Activated effector memory CD4-positive, alpha-beta T cell treated with Interleukin-2 at 50 U/mL for 16 hours (primary cell): ENCODE measurements at places on chromosomes 1 and 21.

DNA sequence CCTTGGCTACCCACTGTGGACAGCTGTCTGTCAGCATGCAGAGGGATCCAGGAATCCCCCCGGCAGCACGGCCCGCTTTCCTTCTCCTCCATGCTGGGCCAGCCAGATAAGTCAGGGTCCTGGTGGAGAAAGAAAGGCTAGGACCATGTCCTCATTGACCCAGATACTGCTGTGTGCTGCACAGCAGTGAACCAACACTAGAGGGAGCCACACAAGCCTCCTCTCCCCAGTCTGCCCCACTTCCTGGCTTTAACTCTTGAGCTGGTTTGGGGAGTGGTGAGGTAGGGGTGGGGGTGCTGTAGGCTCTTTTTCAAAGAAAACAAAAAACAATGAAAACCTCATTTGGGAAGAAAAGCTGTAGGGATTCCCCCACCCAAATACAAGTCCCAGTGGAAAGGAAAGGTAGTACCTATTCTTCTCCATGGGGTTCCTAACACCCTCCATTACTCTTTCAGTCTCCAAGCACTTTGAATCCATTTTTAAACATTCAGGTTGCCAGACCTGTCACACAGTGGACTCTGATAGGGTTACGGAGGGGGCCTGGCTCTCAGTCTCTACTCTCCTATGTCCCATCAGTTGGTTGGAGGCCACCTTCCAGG is 84.9 kb upstream of the CD1D start:
- DNase-seq = no peak

DNA sequence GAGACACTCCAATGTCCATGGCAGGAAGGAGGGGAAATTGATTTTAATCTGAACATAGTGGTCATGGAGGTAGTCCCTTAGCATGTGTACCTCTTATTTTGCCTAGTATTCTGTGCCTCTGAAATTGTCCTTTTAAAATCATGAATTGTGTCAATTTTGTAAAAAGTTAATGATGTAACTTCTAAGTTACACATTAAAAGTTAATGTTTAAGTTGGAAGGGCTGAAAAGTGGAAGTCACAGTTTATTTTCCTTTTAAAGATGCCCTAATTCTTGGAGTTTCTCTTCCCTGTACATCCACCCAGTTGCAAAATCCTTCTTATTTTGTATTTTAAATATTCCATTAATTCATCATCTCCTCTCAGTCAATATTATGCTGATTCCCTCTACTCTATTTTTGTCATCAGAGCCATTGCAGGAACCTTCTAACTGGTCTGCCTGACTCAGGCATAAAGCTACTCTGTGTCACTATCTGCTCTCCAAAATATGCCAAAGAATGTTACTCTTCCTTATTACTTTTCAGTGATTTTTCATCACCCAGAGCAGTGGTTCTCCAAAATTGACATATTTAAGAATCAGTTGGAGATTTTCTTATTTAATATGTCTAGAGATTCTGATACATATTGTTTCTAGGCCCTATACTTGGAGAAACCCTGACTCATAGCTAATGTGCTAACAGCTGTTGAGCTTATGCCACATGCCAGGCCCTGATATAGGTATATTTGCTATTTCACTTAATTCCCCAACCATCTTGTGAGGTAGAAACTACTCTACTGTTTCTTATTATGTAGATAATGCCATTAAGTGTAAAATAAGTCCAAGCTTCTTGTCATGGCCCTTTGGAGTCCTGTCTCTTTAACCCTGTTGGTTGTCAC is 5.1 kb downstream of the HOOK1 start:
- DNase-seq = no peak

DNA sequence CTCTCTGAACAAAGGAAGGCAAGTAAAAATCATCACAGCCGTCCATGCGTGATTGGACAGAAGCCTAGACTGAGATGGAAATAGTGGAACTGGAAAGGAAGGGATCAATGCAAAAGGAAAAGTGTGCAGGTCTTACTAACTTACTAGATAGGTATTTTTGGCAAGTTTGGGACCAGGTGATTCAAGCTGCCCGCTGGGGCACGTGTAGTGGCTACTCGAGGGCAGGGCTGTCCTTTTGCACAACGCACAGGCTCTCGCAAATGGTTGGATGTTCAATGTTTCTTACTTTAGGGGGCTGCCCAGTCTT is 566 bp upstream of the ALG6 start:
- DNase-seq = no peak

DNA sequence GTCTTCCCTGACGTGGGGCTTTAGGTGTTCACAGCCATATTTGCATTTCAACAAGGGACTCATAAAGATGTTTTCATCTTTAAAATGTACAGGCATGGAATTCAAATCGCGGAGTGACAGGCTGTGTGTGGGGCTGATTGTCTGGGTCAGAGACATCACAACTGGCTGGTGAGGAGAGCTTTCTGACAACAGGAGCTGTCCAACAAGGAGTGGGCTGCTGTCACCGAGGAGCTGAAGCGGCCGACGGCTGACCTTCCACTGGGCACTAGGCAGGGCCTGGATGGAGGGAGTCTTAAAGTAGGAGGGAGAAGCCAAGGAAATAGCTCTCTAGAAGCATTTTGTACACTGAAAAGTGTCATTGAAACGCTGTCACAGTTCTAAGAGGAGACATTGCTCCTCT is 30.5 kb upstream of the SCMH1 start:
- DNase-seq = no peak
